ENCODE measurements at places on chromosomes 1 and 21.

DNA sequence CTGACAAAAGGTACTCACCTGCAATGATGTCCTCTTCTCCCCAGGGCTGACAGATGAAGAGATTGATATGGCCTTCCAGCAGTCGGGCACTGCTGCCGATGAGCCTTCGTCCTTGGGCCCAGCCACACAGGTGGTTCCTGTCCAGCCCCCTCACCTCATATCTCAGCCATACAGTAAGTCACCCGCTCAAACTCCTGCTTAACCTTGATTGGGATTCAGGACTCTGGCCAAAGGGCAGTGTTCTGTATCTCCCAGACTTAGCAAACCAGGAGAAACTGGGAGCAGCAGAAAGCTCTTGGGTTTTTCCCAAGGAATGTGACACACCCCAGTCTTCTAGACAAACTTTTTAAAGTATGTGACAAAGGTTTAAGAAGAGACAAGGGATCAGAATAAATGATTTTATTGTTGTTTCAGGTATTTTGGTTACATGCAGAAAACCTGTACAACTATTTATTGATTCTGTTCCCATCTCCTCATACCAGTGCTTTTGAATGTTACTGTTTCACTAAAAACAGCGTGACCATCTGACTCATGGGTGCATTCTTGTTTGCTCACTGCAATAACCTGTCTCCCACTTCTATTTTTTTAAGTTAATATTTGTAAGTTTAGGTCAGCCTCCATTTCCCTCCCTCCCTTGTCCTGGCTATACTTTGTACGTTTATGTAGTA lies 124.6 kb downstream of the PEX14 start:
- DNase-seq = no peak

GRCh38 chr1:234139966-234140365 lies 233.3 kb upstream of the COA6 start:
- DNase-seq = no peak

DNA sequence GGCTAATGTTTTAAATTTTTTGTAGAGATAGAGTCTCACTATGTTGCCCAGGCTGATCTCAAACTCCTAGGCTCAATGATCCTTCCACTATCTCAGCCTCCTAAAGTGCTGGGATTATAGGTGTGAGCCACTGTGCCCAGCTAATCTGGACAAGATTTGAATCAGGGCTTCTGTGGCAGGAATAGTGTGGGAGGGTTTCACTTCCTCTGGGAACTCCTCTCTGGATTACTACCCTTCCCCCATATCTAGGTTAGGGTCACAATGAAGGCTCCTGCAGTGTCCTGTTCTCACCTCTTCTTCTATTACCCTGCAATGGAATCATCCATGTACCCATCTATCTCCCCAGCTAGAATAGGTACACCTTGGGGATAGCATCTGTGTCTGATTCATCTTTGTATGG lies 133.6 kb upstream of the RAB4A start:
- DNase-seq = no peak

- DNase-seq = no peak
Observed at GRCh38 chr1:190138266-190138665, 339.4 kb downstream of the BRINP3 start.

GRCh38 chr1:187001198-187001889 lies 172.6 kb downstream of the PLA2G4A start:
- no peak for DNase-seq

DNA sequence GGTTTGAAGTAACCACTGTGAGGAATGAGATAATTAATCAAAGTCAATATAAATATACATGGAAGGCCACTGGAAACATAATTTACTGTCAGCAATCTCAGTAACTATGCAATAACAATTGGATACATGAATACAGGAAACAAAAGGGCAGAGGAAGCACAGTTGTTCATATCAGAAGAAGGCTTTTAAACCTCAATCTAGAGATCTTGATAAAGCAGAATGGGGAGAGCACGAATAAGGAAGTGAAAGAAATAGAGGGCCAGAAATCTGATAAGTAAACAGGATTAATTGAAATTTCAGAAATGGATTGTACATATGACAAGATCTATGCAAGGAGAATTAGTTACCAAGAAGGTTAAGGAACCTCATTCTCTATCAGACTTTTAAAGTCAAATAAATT lies 93.0 kb downstream of the EVI5 start:
- no peak for DNase-seq

All from stimulated activated effector memory CD8-positive, alpha-beta T cell treated with anti-CD3 and anti-CD28 coated beads, Interleukin-12 subunit alpha, Interleukin-12 subunit beta, amount 100 ng/mL, for 72 hours (primary cell).